Endothelial cell of umbilical vein (primary cell): ENCODE measurements at places on chromosomes 3 and 15. TPM values are rescaled to one million over a fixed set of nuclear protein-coding genes. Genes with fewer than 3 reads are reported as not detected.

ATP10A gene
- total RNA-seq, result not detected in 2 replicates

DNA sequence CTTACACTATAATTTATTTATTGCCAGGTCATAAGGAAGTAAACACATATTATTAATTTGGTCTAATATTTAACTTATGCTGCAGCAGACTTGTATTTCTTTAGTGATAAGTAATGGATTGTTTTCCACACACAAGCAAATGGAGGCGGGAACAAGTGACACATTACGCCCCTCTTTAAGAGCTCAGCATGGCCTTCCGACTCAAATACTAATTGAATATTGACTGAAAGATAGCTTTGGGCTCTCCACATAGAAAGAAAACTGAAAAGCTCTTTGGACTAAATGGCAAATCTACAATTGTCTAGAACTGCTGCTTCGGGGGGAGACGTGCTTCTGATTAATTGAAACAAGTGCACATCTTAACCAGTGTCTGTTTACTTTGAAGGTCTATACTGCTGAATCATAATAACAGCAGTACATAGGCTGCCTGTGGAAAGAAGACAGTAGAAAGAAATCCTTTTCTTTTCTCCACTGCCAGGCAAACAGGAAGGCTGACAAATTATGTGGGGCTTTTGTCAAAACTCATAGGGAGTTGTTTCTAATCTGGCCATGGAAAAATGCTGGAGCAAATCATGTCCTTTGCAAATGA is 15.9 kb downstream of the CADPS start:
- DNase-seq, result no peak

- DNase-seq, result no peak
These were observed 274.4 kb upstream of the ROBO2 start for GRCh38 chr3:76765511-76765910.

RETNLB gene
- total RNA-seq, result not detected in 2 replicates

GRCh38 chr15:45734260-45734711 is 99.5 kb downstream of the SQOR start:
- no peak for DNase-seq

CDHR4 gene
- not detected in 2 replicates for total RNA-seq

DNA sequence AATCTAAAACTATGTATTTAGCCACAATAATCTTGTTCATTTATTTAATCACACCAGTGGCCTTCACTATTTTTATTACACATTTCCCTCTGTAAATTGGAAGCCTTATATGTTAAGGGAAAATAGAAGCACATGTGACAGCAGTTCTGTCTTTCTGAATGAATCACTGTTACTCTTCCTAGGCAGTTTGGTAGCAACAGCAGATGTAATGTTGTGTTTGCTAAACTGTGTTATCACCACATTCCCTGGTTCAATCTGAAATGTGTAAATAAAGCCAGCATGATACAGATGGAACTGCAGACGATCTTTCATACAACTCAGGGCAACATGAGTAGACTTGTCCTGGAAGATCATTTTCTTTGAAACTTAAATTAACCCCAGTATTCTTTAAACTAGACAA is 220.1 kb downstream of the MCTP2 start:
- DNase-seq, result no peak

B3GALNT1 gene
- 13.7 and 29.4 TPM in 2 replicates for total RNA-seq

DNA sequence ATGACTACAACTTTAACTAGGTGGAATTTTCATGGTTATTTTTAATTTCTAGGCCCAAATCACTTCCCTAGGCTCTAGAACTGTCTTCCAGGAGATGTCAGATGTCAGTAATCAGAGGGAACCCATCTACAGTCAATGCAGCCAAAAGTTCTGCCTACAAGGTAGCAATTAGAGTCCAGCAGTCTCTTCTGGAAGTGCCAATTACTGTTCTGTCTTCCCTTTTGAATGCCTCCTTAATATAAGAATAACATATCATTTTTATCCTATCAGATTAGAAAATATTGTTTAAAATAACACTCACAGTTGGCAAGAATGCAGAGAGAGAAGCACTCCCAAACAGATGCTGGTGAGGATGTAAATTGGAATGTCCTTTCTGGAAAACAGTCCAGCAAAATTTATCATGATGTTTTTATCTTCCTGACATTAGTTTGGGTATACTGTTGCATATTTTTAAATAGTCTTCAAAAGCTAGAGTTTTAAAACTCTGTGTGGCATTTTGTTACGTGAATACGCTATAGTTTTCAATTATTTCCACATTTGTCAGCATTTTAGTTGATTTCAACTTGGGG is 543.7 kb downstream of the FHIT start:
- DNase-seq, result no peak

CLDN18 gene
- not detected in 2 replicates for total RNA-seq

DNA sequence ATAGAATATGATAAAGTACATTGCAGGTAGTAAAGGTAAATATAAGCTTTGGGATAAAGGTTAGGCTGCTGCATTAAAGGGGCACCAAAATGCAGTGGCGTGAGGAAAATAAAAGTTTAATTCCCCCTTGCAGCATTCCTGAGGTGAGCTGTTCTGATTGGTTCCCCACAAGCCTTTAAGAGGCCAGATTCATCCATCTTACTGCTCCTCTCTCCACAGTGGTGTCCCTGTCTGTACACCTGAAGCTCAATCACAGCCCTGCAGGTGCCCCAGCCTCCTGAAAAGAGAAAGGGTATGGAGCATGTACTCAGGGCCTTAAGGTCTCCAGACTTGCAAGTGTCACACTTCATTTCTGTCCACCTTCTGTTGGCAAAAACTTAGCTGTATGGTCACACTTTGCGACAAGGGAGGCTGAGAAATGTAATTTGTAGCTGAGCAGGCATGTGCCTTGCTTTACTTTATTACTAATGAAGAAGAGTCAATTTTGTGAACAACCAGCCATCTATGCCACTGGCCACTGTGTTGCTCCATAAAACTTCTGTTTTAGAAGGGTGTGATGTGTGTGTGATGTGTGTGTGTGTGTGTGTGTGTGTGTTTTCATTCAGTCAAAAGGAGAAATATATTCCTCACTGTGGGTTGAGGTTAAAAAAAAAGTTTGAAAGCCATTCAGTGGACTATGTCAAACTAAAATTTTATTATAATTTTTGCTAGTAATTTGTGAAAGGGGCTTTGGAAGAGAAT is 12.8 kb downstream of the LACTB start:
- peak; percentile 41 for DNase-seq

DNA sequence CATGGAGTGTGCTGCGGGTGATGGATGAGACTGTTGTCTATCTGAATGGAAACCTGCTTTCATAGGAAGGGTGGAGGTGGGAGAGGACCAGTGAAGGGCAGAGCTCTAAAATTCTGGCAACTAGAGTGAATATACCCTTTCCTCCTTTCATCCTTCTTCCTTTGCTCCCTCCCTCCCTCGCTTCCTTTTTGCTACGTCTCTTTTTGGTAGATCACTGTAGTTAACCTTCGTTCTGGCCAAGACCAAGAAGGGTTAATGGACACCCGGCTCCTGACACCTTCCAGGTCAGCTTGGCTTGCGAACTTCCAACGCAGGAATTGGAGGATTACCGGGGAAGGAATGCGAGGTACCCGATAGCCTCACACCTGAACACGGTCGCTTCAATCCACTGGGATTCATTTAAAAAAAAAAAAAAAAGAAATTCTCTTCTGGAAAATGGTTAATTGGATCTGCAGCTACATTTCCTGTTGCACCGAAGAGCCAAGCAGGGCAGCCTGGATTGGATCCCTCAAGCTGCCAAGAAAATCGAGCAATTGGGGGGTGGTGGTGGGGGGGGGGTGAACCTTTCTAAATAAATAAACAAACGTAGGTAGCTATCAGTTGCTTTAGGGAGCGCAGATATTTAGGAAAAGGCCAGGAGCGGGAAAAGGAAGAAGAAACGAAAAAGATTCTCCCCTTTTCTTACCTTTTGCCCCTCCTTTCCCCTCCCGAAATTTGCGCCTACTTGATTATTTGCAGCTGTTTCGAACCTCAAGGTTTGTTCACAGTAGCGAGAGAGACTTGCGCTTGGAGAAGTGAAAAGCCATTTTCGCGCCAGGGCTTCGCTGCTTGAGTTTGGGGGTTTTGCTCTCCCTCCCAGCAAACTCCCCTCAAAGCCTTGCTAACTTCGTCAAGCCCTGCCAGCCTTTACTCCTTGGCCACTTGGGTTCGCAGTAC is 9.5 kb upstream of the NR2F2 start:
- DNase-seq, result peak; percentile 44

MKRN3 gene
- 0.18 TPM in 2 replicates for total RNA-seq

STRIT1 gene
- not detected in 2 replicates for total RNA-seq

FBXW12 gene
- not detected in 2 replicates for total RNA-seq

GRCh38 chr3:51242939-51243338 is 142.2 kb upstream of the MANF start:
- DNase-seq, result no peak

- DNase-seq, result peak; percentile 15
These were observed 573.8 kb upstream of the NAALADL2 start for GRCh38 chr3:174285242-174285864.

CLDND1 gene
- 93.1 and 101 TPM in 2 replicates for total RNA-seq

DNA sequence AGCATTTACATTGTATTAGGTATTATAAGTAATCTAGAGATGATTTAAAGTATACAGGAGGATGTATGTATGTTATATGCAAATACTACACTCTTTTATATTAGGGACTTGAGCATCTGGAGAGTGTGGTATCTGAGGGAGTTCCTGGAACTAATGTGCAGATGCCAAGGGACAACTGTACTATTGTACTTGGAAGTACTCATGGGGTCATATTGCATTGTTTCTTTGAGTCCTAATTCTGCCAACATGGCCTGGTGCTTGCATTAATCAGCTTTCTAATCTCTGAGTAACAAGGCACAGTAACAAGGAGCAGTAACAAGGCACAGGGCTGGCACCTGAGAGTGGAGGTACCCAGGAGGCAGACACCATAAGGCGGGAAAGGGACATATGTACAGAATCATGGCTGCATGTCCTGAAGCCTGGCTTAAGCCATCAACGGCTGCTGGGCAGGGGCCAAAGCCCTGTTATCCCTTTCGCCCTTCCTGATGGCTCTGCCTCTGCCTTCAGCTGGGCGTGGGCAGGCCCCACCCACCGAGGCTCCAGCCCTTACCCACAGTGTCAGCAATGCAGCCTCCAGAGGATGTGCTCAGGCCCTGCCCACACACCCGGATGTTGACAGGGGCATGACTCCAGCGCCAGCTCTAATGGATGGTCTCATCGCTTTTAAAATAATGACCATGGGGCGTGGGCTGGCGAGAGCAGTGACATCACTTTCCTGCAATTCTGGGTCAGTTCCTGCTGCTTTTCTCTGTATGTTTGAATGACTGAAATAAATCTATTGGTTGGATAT is 22.9 kb downstream of the CEMIP start:
- peak; percentile 35 for DNase-seq

DNA sequence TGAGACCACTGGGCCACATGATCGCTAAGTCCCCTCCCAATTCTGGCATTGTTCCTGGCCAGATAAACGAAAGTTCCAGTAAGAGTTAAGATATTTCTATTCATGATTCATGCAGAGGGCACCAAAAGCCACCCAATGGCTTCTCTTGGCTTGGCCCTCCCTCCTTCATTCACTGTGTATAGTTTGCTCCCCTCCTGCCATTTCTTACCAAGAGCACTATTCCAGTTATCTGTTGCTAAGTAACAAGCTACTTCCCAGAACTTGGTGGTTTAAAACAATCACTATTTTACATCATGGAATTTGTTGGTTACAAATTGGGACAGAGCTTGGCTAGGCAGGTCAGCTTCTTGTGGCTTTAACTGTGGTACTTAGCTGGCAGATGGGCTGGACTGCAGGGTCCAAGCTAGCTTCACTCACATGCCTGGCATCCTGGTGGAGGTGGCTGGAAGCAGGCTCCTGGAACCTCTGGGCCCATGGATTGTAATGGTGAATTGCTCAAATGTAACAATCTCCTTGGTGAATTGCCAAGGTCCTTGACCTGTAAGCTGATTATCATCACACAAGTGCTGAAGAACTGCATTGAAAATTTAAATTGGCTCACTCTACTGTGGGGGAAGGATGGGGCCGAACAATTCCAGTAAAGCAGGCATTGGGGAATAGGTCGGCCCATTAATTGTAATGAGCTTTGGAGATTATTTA is 16.6 kb downstream of the EAF1 start:
- DNase-seq, result no peak

DNA sequence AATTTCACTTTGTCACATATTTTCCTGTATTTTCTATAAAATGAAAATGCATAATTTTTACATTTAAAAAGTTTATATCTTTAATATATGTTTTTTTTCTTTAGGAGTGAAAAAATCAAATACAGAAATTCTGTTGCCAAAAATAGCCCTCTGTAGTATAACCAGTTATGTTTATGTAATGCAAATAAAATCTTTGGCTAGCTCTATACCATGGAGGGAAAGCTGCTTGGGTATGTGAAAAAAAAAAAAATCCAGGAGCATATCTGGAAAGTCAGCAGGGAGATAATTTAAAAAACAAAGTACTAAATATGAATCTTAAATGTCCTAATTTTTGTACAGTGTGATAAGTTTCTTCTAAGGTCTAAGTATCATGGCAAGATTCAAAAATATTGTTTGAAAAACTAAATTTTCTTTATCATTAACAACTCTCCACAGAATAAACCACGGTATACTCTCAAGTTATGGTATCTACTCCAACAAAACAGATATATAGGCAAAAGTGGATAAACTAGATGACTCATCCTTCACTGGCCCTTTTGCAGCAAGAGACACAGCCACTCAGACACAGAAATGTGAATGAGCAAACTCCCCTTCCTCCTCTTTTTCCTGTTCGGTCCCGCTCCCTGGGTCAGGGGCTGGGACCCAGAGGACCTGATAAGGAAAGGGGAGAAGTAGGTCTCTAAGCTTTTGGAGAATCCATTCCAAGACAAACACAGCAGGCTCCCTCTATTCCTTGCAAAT is 66.6 kb downstream of the PDZRN3 start:
- DNase-seq, result no peak

DNA sequence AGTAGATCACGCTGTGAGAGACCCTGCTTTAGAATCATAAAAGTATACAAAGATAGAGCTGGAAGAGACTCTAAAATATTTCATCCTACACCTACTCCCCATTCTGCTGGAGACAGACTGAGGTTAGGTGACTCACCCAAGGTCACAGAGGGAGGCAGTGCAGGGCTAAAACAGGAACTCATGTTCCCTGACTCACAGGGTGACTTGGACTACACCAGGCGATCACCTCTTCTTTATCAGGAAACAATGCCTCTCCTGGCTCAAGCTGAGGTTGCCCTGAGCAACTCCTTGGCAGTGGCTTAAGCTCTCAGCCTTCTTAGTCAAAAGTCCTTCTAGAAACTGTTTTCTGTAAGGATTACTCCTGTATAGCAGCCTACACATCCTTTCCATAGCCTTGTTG is 26.4 kb upstream of the TNFAIP8L3 start:
- peak; percentile 98 for DNase-seq

GRCh38 chr3:35921718-35922117 is 282.4 kb downstream of the ARPP21 start:
- no peak for DNase-seq

GRCh38 chr3:120424506-120424905 is 26.3 kb downstream of the FSTL1 start:
- DNase-seq, result no peak

CYP11A1 gene
- total RNA-seq, result not detected in 2 replicates

- DNase-seq, result no peak
These were observed 472.2 kb upstream of the DPPA4 start for GRCh38 chr3:109809513-109809912.
